ENCODE measurements at places on chromosomes 3 and 15.

DNA sequence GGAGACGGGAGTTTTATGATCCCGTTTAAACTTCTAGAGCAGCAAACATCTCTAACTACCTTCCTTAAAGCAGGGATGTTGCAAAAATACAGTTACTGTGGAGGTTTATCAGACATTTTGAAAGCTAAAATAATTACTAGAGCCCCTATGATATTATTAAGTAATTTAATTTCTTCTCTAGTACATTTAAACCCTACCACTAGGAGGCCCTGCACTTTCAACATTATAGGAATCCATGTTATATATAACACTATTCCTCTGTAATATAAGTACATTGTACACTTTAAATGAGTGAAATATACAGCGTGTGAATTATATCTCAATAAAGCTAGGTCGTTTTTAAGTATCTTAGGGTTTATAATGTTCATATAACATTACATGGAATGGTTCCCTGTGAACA lies 11.5 kb downstream of the SETMAR start:
- no peak for DNase-seq

DNA sequence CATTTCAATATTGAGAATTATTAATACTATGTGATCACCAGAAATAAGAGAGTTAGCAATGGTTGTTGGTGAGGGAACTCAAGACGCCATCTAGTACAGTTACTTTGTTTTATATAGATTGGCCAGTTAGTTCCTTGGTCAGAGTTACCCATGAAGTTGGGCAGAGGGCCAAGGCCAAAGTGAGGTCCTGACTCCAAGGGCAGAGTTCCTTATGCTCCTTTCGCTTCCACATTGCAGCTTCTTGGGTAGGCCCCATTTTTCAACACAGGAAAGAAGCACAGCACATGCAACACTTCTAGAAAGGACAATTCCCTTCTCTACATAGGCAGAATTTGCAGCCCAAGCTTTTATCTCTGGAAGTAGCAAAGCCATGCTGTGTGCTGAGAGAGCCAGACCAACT lies 178.6 kb downstream of the KCNAB1 start:
- no peak for DNase-seq

DNA sequence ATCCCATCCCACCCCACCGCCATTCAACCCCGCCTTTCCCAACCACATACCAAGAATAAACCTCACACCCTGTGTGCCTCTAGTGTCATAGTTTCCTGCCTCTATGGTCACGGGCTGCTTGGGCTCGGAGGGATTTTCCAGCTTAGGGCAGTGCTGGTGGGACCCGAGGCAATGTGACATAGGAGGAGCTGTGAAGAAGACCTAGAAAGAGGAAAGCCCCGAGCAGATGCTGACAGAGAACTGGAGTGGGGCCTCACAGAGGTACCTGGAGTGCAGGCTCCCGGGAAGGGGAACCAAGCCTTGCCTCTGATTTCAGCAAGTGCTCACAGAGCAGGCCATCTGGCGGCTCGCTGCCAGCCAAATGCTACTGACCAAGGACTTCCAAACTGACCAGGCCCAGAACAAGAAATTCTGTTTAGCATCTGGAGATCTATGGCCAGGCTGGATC lies 27.5 kb downstream of the BHLHE40 start:
- peak; percentile 80 for DNase-seq

DNA sequence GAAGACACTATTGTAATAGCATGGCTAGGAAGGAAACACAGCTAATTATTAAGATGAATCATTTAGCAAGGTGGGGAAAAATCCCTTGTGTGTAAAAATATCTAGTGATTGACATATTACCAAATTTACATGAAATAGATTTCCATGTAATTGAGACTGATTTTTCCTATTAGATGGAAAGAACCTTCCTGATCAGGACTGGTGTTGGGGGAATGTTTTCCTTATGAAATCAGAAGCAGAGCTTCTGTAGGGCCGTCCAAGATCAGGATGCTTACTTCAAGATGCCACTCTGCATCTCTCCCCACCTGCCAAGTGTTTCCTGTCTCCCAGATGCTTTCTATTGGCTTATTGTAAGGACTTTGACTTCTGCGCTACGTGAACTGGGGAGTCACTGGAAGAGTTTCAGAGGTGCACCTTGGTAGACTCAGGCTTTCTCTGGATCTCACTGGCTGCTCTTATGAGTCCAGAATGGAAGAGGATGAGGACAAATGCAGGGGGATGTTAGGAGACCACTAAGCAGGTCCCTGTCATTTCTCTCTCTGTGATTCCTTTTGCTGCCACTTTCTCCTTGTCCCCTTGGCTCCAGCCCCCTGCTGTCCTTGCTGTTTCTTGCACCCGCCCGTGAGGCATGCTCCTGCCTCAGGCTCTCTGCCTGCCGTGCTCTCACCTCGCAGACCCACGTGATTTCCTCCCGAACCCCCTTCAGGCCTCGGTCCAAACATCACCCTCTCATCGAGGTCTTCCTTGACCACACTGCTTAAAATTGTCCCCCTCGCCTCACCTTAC lies 30.1 kb downstream of the BTD start:
- no peak for DNase-seq

DNA sequence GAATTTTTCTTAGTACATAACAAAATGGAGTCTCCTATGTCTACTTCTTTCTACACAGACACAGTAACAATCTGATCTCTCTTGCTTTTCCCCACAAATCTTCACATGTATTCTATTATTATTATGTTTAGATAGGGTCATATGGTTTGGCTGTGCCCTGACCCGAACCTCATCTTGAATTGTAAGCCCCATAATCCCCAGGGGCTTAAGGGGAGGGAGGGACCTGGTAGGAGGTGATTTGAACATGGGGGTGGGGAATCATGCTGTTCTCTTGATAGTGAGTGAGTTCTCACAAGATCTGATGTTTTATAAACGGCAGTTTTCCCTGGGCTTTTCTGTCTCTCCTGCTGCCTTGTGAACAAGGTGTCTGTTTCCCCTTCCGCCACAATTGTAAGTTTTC lies 86.7 kb upstream of the SELENOK start:
- DNase-seq = no peak

- peak; percentile 41 for DNase-seq
Observed at GRCh38 chr3:124928333-124929202, 6.0 kb downstream of the MUC13 start.

DNA sequence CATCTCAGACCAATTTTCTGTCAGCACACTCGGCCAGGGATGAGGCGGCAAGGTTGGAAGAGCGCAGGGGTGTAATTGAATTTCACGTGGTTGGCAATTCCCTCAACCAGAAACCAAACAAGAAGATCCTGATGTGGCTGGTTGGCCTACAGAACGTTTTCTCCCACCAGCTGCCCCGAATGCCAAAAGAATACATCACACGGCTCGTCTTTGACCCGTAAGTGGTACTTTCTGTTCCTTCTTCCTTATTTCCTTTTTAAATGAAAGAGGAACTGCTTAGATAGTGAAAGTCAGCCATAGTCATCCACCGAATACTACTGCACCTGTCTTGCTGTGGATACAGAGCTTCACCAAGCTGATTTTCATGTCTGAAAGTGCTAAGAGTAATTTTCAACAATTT lies 60.1 kb downstream of the SGO1 start:
- DNase-seq = peak; percentile 69

GRCh38 chr15:92393980-92394308 lies 263 bp downstream of the ST8SIA2 start:
- DNase-seq = no peak

DNA sequence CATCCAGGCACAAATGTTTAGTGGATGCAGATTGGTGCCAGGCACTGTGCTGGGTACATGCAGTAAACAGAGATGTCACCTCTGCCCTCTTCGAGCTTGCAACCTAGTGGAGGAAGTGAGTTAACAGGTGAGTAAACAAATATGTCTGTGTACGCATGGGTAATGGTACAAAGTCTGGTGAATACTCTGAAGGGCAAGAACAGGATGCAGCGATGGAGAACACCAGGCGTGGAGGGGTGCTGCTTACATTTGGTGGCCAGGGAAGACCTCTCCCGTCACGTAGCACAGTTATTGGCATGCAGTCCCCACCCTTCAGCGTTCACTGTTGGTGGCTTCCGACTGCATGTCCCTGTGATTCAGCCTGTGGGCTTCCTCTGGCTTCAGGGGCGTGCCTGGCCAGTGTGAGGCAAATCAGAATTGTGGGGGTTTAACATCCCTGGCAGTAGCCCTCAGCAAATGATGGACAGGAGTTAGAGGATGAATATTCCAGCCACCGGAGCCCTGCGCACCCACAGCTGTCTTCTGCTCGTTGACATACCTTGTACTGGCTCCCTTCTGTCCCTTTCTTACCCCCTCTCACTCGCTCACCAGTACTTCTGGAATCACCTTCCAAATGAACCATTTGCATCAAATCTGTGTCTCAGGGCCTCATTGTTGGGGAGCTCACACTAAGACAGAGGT lies 9.1 kb upstream of the HDAC11 start:
- DNase-seq = no peak

All from GM13977 (cell line).